ENCODE measurements at places on chromosomes 5 and 9.

GRCh38 chr9:135515083-135515951 is 5.9 kb upstream of the LCN1 start:
- peak; percentile 23 for DNase-seq

DNA sequence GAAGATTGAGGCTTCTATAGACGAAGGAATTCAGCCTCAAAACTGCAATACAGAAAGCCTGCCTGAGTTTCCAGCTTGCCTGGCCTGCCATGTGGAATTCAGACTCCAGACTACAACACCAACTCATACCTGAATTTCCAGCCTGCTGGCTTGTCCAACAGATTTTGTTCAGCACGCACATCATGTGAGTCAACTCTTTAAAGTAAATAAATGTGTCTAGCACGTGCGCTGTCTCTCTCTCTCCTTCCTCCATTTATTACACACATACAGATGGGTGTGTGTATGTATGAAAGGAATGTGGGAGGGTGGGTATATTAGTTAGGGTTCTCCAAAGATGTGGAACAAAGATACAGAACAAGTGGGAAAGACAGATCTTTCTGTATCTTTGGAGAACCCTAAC is 82.4 kb upstream of the TAS2R1 start:
- DNase-seq: no peak

- DNase-seq: no peak
Observed at GRCh38 chr5:78594021-78594420, 54.6 kb downstream of the LHFPL2 start.

DNA sequence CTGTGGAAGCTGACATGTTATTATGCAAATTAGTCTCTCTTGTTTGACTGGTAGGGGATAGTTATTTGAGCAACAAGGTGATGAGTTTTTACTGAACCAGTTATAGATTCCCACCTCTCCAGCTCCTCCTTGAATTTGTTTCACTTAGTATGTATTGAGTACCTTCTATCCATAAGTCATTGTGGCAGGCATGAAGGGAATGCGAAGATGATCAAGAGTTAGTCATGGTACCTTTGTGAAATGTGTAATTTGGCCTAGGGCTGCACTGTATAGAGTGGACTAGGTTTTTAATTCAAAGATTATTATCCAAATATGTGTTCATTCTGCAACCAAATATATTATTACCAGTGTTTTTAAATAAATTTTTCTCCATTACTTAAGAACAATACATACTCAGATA is 110.1 kb downstream of the HACD4 start:
- DNase-seq: no peak

- DNase-seq: no peak
Observed at GRCh38 chr5:1172670-1173404, 28.6 kb upstream of the SLC6A19 start.

GRCh38 chr9:78973907-78974306 is 597.9 kb upstream of the TLE4 start:
- no peak for DNase-seq

GRCh38 chr9:123757547-123757946 is 172.4 kb downstream of the DENND1A start:
- no peak for DNase-seq

DNA sequence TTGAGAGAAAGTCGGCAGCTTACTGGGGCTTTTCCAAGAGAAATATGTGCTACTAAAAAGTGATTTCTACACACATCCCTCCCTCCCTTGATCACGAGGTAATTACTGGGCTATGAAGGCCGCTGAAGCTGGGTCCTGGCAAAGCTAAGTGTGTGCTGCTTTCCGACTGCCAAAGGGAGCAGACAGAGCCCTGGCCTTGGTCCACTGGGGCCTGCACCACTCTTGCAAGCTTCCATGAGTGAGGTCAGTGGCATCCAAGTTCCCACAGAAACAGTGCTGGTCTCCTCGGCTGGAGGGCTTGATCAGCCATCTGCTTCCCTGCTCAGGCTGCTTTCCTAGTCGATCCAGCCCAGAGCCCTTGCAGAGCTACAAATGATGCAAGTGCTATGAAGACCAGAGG is 154.8 kb upstream of the LHFPL2 start:
- DNase-seq: peak; percentile 70

GRCh38 chr9:21559402-21560280 is 77.5 kb upstream of the IFNE start:
- peak; percentile 48 for DNase-seq

- no peak for DNase-seq
Observed at GRCh38 chr9:95496687-95497086, 20.1 kb downstream of the PTCH1 start.

DNA sequence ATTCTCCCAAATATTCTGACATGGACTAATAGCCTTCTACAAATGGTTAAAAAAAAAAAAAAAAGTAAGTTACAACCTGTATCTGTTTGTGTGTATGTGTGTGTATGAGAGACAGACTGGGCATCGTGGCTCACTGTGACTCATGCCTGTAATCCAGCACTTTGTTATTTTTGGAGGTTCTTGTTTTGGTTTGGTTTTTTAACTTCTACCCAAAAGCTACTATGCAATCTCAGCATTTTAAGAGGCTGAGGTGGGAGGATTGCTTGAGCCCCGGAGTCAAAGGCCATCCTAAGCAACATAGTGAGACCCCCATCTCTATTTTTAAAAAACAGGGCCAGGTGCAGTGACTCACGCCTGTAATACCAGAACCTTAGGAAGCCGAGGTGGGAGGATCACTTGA is 17.6 kb upstream of the HAVCR1 start:
- DNase-seq: no peak

DNA sequence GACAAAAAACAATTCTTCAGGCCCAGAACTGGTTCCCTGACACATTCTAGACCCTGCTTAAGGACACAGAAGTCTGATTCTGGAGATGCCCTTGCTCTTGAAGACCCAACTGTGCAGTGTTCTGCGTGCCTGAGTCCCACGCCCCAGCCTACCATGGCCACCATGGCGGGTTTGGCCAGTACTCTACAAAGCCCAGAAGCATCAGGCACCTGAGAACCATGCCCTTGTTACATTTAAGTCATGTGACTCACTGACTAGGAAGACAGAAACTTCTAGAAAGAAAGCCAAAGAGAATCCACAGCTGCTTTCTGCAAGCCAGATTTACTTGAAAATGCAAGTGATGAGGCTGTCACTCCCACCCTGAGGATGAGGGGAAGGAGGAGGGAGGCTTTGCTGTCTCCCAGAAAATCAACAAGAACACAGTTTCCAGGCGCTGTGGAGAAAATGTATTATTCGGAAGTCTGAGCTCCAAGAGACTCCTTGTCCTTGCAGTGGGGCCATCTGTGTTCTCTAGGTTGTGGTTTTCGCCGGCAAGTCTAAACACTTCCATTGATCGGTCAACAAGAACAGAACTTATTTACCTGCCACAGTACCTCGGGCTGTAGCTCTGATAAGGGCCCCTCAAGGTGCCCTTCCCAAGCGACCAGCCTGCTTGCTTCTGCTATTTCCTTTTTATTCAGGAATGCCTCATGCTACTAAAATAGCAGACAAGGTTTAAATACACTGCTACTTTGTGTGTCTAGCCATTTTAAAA is 81.3 kb upstream of the DMRT1 start:
- no peak for DNase-seq

DNA sequence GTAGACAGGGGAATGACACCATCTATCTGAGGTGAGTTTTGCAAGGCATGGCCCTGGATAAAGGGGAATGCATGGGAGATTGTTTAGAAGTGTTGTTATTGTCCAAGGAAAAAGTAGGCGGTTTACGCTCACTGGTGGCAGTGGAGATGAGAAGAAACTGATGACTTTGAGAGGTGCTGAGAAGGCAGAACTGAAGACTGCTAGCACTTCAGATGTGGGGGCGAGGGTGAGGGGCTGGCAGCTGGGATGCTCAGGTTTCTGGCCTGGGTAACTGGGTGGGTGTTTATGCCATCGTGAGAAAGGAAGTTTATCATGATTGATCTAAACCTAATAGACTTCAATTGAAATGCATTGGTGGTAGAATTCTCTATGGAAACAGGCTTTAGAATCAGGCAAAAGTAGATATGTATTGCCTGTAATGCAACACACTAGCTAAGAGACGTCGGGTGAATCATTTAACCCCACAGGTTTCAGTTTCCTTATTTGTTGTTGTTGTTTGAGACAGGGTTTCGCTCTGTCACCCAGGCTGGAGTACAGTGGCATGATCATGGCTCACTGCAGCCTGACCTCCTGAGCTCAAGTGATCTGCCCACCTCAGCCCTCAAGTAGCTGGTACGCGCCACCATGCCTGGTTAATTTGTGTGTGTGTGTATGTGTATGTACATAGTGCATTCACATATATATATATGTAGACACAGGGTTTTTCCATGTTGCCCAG is 123.5 kb downstream of the SLC24A2 start:
- DNase-seq: no peak

DNA sequence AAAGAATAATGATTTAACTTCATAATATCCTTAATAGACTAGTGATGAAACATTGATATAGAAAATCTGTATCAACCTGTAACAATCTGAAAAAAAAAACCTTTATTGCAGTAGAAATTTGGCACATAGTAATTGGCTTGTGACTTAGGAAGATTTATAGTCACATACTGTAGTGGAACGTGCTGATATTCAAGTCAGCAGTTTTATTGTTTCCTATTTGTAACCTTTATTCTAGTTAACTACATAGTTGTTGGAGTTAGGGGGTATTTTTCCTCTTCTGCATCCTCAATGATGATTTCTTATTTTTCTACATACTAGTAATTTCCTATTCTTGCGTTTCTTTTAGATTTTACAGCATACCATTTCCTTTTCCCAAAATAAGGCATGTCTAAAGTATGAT is 14.5 kb upstream of the LRRC70 start:
- DNase-seq: no peak

GRCh38 chr5:6773342-6774035 is 60.3 kb downstream of the TENT4A start:
- no peak for DNase-seq

DNA sequence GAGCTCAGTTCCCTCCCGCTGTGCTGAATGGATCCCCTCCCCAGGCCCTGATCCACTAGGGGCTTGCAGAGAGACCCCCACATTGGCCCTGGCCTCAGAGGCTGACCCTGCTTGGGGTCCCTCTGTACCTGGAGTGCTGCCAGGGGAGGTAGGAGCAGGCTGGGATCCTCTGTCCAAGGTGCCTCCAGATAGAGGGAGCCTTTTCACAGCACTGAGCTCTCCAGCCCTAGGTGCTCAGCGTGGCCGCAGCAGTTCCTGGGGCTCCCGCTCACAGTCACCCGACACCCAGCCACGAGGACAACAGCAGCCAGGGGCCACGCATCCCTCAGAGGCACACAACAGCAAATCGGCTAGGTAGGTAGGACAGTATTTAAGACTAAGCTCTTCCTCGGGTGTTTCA is 62.2 kb upstream of the IRX2 start:
- no peak for DNase-seq

GRCh38 chr5:169688106-169688505 is 51.0 kb downstream of the DOCK2 start:
- no peak for DNase-seq

- DNase-seq: peak; percentile 59
Observed at GRCh38 chr5:158431369-158432029, 572.6 kb upstream of the CLINT1 start.

Data from right forelimb (tissue), 1 donor.